ENCODE measurements at places on chromosomes 13 and 19. TPM values are rescaled to one million over a fixed set of nuclear protein-coding genes. Genes with fewer than 3 reads are reported as not detected.
A peak's percentile ranks its signal among the peaks of the same experiment; 100 is the strongest.

DNA sequence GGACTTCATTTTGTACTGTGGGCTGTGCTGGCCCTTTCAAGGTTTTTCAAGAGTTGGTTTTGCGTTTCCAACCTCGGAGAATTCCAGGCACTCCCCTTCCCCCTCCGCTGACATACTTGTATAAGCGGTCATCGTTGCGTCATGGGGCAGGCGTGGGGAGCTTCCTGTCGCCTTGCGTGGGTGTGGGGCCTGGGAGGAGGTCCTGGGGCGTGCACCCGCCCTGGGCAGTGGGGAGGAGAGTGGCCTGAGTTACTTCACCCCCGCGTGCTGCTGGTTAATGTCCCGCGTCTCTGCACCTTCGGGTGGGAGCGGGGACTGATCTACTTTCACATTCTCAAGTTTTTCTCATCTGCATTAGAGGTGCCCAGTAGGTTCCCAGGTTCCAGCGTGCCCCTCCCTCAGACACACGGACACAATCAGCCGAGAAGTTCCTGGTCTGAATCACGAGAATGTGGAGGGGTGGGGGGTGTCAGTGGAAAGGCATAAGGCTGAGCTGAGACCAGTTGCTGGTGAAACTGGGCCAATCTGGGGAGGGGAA is 4.1 kb downstream of the IER2 start:
- peak; percentile 69 for DNase-seq

- peak; percentile 65 for DNase-seq
Measured at GRCh38 chr13:30730526-30730925, 4.8 kb upstream of the ALOX5AP start.

GRCh38 chr19:1066748-1067340 is at the start of gene ARHGAP45:
TSS of gene ARHGAP45 (plus strand) at chr19:1067167. CDS start at chr19:1067406, 239 bp downstream.
- peak; percentile 78 for DNase-seq

DNA sequence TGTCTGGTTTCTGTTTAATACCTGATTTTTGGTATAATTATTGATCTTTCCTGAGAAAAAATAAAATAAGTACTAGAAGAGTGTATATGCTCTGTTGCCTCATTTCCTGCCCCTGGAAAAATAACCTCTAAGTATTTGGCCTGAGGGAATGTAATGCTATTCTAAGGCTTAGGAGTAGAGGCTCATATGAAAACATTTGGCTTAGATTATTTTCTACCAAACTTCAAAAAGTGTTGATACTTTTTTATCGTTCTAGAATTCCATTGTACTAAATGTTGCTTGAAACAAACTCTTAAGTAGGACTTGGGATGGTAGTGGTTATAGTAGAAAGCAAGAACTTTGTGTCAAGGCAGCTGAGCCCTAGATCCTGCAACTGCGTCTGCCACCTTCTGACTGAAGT is 57.8 kb downstream of the COG3 start:
- no peak for DNase-seq

DNA sequence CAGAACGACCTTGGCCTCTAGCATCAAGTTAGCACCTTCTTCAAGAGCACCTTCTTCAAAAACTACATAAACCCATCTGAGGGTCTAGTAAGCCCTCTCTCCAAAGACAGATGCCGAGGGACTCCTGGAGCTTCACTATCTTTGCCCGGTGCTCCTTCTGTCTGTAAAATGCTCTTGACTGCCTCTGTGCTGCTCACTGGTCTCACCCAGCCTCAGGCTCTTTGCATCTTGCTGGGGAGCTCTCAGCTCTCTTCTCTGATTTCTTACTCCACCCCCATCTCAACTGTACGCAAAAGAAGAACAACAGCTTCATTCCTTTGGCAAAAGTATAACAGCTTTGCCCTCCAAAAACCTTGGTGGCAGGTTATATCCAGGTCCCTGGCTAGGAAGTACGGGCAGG is 404.2 kb downstream of the KLF12 start:
- DNase-seq: no peak

DNA sequence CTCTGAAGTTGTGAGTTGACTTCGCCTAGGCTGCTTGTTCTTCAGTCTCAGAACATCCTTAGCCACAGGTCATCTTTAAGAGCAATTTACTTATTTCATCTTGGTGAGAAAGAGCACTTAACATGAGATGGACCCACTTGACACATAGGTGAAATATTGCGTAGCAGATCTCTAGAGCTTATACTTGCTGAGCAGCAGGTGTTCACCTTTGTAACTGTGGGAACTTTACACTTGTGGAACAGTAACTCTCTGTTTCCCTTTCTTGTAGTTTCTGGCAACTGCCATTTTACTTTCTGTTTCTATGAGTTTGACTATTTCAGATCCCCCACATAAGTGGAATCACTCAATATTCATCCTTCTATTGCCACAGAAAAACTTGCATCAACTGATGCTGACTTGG is 95.7 kb downstream of the SLC10A2 start:
- no peak for DNase-seq

- no peak for DNase-seq
Measured at GRCh38 chr13:109881347-109881725, 95.0 kb upstream of the IRS2 start.

DNA sequence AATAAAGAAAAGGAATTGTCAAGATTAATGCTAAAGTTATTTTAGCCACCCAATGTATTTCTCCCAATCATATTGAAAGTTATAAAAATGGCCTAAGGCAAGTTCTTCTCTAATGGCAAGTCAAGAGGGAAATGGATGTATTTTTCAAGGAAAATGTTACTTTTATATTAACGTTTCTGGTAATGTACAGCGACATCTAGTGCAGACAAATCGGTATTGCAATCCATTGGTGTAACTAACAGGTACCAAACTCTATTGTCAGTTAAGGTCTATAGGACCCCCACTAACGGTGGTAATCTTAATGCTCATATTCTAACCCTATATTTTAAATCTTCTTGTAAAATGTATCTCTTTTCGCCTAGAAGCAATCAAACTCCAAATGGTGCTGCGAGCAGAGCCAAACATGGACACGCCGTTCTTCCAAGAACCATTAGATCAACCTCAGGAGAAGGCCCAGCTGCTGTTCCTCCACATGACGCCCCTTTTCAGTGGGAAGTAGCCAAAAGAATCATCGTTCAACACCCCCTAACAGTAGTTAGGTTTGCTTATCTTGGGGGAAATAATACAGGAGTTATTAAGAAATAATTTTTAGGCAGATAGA is 98.5 kb upstream of the PABPC3 start:
- no peak for DNase-seq

GRCh38 chr13:111924678-111925075 is 142.3 kb upstream of the SOX1 start:
- no peak for DNase-seq

- peak; percentile 87 for DNase-seq
Measured at GRCh38 chr13:65926750-65927171, 1303.4 kb downstream of the PCDH9 start.

DNA sequence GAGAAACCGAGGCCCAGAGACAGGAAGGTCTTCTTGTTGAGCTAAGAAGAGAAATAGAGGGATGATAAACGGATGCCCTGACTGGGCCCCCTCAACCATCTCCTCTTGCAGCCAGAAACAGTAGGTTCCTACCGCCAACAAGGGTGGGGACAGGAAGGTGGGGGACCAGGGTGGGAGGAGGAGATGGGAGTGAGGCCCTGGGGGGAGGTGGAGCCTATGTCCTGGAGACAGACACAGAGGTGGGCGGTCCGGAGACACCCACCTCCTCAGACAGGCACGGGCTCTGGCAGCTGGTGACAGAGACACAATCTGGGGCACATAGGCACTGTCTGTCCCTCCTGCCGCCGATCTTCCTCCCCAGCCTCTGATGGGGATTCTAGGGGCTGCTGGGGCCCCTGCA is 16.9 kb downstream of the GADD45B start:
- no peak for DNase-seq

DNA sequence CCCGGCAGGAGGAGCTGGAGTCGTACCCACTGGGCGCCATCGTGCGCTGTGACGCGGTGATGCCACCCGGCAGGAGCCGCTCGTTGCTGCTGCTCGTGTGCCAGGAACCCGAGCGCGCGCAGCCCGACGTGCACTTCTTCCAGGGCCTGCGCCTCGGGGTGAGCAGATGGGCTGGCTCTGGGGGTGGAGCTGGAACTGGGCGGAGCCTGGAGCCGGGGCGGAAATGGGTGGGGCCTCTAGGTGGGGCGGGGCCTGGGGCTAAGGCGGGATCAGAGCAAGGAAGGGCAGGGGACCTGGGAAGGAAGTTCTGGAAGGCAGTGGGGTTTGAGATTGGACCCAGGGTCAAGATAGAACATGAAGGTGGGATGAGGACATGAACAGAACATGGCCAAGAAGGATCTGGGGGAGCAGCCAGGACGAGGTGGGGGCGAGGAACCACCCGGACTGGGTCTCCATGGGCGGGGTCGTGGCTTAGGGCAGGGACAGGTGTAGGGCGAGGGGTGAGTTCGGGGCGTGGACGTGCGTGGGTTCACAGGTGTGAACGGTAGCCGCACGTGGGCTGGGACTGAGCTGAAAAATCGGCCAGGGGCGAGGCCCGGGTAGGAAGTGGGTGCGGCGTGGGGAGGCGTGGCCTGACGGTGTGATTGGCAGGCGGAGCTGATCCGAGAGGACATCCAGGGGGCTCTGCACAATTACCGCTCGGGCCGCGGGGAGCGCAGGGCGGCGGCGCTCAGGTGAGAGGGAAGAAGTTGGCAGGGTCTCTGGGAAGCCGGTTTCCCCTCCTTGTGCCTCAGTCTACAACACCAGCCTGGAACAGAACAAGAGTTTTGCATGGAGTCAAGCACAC is 4.7 kb downstream of the EPS8L1 start:
- peak; percentile 98 for DNase-seq

- no peak for DNase-seq
Measured at GRCh38 chr13:50456111-50456510, 387.4 kb downstream of the DLEU7 start.

Gene PLEKHF1
- 2.3 TPM for total RNA-seq

Gene SGCG
- 0.27 TPM for total RNA-seq
